ENCODE measurements at places on chromosomes 6 and 20. TPM values are rescaled to one million over a fixed set of nuclear protein-coding genes. Genes with fewer than 3 reads are reported as not detected.

DNA sequence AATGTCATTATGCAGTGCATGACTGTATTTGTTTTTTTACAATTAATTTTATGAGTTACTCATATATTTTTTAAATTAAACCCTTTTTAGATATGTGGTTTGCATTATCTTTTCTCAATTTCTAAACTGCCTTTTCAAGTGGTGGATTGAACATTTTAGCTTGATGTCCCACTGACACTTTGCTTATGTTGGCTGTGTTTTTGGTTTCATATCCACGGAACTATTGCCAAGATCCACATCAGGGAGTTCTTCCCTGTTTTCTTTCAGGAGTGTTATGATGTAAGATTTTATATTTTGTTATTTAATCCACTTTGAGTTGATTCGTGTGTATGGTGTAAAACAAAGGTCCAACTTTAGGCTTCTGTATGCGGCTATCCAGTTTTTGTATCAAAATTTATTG, 1144.9 kb upstream of the EYS start:
- H3K36me3 ChIP-seq: no peaks in the 10 kb centered on the region
- no peak for DNase-seq
- no peak overlapping the region for H3K27ac ChIP-seq
- no peaks in the 10 kb centered on the region for H3K27me3 ChIP-seq
- no peaks in the 10 kb centered on the region for H3K4me1 ChIP-seq

- no peaks in the 10 kb centered on the region for H3K27me3 ChIP-seq
- no peak overlapping the region for H3K4me3 ChIP-seq
- H3K27ac ChIP-seq: no peak overlapping the region
- H3K4me1 ChIP-seq: no peaks in the 10 kb centered on the region
Measured at GRCh38 chr6:47360388-47360787, 50.7 kb upstream of the TNFRSF21 start.

GRCh38 chr6:118913161-118913560, 19.2 kb downstream of the ASF1A start:
- no peak overlapping the region for H3K4me3 ChIP-seq
- no peak overlapping the region for H3K27ac ChIP-seq
- H3K36me3 ChIP-seq: peaks cover 28% of the 10 kb centered on the region

GRCh38 chr6:84415517-84415916, 188.1 kb upstream of the CEP162 start:
- H3K4me1 ChIP-seq: no peaks in the 10 kb centered on the region
- H3K36me3 ChIP-seq: no peaks in the 10 kb centered on the region
- no peak overlapping the region for H3K27ac ChIP-seq

- no peaks in the 10 kb centered on the region for H3K27me3 ChIP-seq
- no peak overlapping the region for H3K27ac ChIP-seq
- no peaks in the 10 kb centered on the region for H3K4me1 ChIP-seq
Measured at GRCh38 chr6:10576226-10576625, 55.1 kb downstream of the GCNT2 start.

DNA sequence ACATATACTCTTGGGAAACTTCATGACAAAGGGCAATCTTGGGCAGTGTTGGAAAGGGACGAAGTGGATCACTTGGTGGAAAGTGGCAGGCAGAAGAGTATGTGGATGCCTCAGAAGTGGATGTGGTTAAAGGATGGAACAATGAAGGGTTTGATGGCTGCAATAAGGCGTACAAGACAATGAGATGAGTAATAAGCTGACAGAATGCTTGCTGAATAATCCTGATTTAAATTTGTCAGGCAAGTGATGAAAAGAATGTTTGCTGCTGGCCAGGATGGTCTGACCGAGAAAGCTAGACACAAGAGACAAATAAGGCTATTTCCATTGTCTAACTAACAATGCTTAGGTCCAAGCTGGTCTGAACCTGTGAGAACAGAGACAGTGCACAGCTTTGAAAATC, 61.6 kb upstream of the CEP85L start:
- no peak for DNase-seq
- no peaks in the 10 kb centered on the region for H3K36me3 ChIP-seq
- no peak overlapping the region for H3K4me3 ChIP-seq
- no peaks in the 10 kb centered on the region for H3K27me3 ChIP-seq
- peaks cover 45% of the 10 kb centered on the region for H3K4me1 ChIP-seq

- no peaks in the 10 kb centered on the region for H3K36me3 ChIP-seq
- no peak for DNase-seq
- H3K4me3 ChIP-seq: no peak overlapping the region
- H3K27me3 ChIP-seq: no peaks in the 10 kb centered on the region
- H3K4me1 ChIP-seq: no peaks in the 10 kb centered on the region
Measured at GRCh38 chr6:77034161-77034560, 429.1 kb downstream of the HTR1B start.

DNA sequence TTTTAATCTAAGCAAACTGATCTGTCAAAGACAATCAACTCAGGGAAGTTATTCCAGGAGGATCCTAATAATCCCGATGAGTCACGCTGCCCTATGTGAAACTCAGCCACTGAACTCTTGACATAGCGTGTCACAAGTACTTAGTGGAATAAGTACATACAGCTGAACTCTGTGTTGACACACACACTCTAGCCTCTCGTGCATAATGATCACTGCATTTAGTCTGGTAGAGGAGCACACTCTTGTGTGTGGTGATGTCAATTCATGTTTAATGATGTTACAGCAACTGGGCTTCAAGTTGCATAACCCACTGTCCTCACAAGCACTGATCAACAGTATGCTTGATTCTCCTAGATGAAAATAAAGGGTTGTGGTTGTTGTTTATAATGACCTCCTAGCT, 148.3 kb downstream of the HACE1 start:
- H3K4me3 ChIP-seq: no peak overlapping the region
- no peaks in the 10 kb centered on the region for H3K4me1 ChIP-seq
- no peak for DNase-seq
- H3K27ac ChIP-seq: no peak overlapping the region

DNA sequence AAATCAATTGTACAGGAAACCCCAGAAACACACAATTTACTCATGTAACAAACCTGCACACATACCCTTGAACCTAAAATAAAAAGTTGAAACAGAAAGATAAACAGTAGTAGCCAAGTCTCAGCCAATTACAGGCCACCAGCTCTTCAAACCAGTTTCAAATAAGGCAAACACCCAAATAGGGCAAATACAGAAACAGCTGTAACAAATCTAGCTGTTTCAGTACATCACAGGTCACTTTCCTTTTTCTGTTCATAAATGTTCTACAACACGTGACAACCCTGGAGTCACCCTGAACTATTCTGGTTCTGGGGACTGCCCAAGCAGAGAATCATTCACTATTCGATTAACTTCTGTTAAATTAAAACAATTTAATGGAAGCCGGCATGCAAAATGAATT, 329.0 kb downstream of the GJA1 start:
- no peaks in the 10 kb centered on the region for H3K36me3 ChIP-seq
- H3K4me1 ChIP-seq: no peaks in the 10 kb centered on the region
- H3K4me3 ChIP-seq: no peak overlapping the region
- no peaks in the 10 kb centered on the region for H3K27me3 ChIP-seq
- H3K27ac ChIP-seq: no peak overlapping the region
- DNase-seq: no peak

- no peak overlapping the region for H3K27ac ChIP-seq
- DNase-seq: no peak
- H3K4me3 ChIP-seq: no peak overlapping the region
Measured at GRCh38 chr6:159074876-159075275, 30.1 kb upstream of the TAGAP start.

DNA sequence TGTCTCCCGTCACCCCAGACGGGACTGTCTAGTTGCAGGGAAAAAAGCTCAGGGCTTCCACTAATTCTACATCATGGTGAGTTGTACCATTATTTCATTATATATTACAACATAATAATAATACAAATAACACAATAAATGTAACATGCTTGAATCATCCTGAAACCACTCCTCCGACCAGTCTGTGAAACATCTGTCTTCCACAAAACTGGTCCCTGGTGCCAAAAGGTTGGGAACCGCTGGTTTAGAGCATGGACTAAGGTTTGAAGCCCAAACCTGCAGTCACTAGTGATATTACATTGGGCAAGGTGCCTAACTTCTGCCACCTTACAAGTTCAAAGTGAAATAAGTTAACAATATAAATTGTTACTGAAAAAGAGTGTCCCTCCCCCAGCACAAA, 175.7 kb downstream of the PDE10A start:
- no peak overlapping the region for H3K27ac ChIP-seq
- no peaks in the 10 kb centered on the region for H3K27me3 ChIP-seq
- H3K4me1 ChIP-seq: no peaks in the 10 kb centered on the region
- H3K4me3 ChIP-seq: no peak overlapping the region
- no peaks in the 10 kb centered on the region for H3K36me3 ChIP-seq
- DNase-seq: no peak

DNA sequence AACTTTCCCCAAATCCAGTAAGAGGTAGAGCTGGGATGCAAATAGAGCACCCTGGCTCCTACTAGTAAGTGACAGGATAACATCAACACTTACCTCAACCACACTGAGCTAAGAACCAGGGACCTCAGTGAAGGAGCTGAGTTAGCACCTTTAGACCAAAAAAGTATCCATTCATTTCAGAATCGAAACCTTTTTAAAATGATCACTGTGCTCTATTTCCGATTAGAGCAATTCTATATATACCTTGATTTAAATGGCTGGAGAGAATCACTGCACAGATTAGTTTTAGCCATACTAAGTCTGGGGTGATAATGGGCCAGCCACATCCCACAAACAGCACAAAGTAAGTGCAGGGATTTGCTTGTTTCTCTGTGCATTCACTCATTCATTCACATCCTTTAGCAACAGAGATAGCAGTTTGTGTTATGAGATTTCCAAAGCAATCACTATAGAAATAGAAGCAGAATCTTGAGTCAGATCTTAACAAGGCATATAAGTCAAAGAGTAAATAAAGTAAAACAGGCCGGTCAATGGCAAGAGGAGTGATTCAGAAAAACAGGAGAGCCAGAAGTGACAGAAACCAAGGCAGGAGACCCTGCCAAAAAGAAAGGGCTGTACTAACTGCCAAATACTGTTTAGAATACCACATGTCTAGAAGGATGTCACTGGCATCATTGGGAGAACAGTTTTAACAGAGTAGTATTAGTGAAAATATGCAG, 136.3 kb downstream of the KIF13A start:
- no peaks in the 10 kb centered on the region for H3K36me3 ChIP-seq
- H3K4me1 ChIP-seq: no peaks in the 10 kb centered on the region
- no peak for DNase-seq
- H3K27ac ChIP-seq: no peak overlapping the region
- no peaks in the 10 kb centered on the region for H3K27me3 ChIP-seq
- no peak overlapping the region for H3K4me3 ChIP-seq

GRCh38 chr20:18412221-18412901, 54.5 kb downstream of the DZANK1 start:
- no peak for DNase-seq
- no peak overlapping the region for H3K4me3 ChIP-seq
- no peaks in the 10 kb centered on the region for H3K27me3 ChIP-seq
- H3K36me3 ChIP-seq: no peaks in the 10 kb centered on the region
- no peak overlapping the region for H3K27ac ChIP-seq
- H3K4me1 ChIP-seq: no peaks in the 10 kb centered on the region

DNA sequence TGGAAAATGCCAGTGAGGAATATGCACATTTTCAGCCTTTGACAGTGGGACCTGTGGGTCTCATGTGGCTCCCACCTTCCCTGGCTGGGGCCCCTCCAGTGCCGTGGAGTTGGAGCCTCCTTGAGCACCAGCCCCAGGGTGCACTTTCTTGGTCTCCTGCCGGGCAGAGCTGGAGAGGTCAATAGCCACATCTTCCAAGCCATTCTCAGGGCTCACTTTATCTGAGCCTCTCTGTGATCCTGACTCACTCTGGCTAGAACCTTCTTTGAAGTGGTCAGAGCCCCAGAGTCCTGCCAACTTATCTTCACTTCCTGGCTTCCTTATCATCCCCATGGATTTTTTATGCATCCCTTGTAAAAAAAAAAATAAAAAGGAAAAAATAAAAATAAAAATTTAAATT, 5.7 kb downstream of the VSX1 start:
- no peak overlapping the region for H3K27ac ChIP-seq
- H3K4me1 ChIP-seq: peaks cover 9% of the 10 kb centered on the region
- no peak overlapping the region for H3K4me3 ChIP-seq
- H3K36me3 ChIP-seq: no peaks in the 10 kb centered on the region

DNA sequence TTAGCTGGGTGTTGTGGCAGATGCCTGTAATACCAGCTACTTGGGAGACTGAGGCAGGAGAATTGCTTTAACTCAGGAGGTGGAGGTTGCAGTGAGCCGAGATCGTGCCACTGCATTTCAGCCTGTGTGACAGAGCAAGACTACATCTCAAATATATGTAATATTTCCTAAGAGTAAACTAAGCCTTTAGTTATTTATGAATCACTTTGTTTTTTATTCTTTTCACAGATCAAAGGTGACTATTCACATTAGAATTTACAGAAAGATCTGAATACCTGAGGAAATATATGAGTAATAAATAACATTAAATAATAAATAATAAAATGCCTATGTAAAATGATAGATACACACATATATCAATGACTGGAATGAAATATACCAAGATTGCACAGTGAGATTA, 630.8 kb upstream of the IMPG1 start:
- H3K36me3 ChIP-seq: no peaks in the 10 kb centered on the region
- no peaks in the 10 kb centered on the region for H3K4me1 ChIP-seq
- no peaks in the 10 kb centered on the region for H3K27me3 ChIP-seq
- H3K4me3 ChIP-seq: no peak overlapping the region
- H3K27ac ChIP-seq: no peak overlapping the region

GRCh38 chr6:134358320-134358719, 40.4 kb upstream of the SGK1 start:
- no peak overlapping the region for H3K27ac ChIP-seq
- DNase-seq: no peak
- no peaks in the 10 kb centered on the region for H3K36me3 ChIP-seq
- no peaks in the 10 kb centered on the region for H3K27me3 ChIP-seq
- no peaks in the 10 kb centered on the region for H3K4me1 ChIP-seq

DNA sequence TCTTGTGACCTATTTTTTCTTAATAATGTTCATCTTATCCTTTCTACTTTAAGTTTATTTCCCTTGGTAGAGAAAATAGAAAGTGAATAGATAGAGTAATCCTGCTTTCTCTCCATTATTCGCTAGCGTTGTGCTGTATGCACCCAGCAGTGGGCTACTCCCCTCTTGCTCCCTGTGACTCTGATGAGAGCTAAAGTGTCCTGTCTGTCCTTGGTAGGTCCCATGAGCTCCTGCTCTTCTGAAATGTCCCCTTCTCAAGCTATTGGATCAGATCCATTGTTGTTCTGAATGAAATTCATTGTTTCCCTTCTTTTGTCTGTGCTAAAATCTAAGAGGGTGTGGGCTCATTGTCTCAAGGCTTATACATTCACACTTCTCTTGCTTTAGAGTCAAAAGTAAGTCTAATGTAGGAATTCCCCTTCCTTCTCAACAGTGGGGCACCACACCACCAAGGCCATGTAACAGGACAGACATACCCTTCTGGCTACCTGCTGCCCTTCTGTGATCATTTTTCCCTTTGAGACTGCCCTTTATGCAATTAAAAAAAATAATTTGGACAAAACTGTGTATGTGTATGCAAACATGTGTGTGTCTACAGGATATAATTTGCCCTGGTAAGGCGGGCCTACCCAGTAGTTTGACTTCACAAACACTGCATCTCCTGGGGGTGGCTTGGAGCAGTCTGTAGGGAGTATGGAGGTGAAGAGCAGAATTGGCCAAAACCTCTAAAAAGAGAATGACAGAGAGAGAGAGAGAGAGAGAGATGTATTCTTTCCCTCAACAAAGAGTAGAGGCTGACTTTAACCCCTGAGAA, 167.0 kb upstream of the MYLIP start:
- H3K27me3 ChIP-seq: no peaks in the 10 kb centered on the region
- DNase-seq: no peak
- H3K27ac ChIP-seq: no peak overlapping the region

Gene ZBTB46
- total RNA-seq: 0.28 TPM

Gene MLIP
- not detected for total RNA-seq

Gene MAK
- total RNA-seq: not detected

Gene MCHR2
- not detected for total RNA-seq

Gene LST1
- total RNA-seq: 13.6 TPM

All from CD4-positive, alpha-beta memory T cell (primary cell).